Psoas muscle (tissue), 8 donors: ENCODE measurements at places on chromosomes 2 and 18.

DNA sequence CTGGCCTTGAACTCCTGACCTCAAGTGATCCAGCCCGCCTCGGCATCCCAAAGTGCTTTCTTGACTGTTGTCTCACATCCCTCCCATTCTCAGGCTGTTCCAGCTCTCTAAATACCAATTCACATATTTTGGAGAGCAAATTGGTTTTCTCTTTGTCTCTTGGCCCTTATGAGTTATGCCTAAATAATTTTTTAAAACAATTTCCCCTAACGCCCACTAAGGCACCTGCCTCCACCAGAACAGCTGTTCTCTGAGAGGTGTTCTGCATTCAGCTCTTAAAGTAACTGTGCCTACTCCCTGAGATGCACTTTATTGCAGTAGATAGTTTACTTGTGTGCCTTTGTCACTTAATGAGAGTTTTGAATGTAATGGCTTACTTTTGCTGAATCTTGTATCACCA, 6.9 kb downstream of the CCDC195 start:
- no peak for DNase-seq

GRCh38 chr2:240906141-240906910, at the start of gene CROCC2:
CROCC2 (plus strand) TSS chr2:240906336; CDS start chr2:240906514, 178 bp downstream.
- peak; percentile 31 for DNase-seq

DNA sequence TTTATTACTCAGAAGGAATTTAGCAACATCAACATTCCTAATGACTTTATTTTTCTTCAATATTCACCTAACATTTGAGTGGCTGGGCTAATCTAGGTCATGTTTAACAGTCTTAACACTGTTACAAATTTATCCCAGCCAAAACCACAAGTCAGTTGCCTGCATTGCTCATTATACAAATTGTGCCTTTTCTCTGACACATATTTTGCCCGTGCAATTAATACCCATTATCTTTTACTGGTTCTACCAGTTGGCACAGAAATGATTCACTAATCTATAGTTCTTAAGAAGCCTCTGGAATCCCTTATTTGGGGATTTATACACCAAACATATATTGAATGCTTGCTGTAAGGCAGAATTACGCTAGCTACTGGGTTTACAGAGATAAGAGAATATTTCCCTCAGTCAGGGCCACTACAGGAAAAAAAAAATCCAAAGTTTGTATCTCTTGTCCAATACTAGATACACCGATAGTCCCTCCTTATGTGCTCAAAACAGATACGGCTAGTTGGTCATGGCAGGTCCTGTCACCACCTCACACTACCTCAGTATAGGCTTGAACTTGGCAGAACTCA, 46.3 kb downstream of the ZCCHC2 start:
- no peak for DNase-seq

GRCh38 chr2:62334440-62335058, 138.6 kb downstream of the B3GNT2 start:
- no peak for DNase-seq

DNA sequence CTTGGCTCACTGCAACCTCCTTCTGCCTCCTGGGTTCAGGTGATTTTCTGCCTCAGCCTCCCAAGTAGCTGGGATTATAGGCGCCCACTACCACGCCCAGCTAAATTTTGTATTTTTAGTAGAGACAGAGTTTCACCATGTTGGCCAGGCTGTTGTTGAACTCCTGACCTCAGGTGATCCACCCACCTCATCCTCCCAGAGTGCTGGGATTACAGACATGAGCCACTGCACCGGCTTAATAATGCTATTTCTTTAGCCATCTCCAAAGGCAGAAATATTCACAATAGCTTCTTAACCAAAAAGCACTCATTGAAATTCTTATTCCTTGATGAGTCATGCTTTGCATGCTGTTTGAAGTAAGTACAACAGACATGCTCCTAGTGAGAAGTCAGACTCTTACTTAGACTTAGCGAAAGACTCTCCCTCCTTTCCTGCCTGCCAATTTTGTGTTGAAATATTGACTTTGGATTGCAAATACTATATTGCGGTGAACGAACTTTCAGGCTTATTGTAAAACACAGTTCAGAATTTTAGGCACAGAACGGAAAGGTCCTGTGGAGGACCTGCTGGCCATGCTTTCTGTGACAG, 4.4 kb downstream of the ACTR3 start:
- DNase-seq, result no peak
